ENCODE measurements at places on chromosomes 5 and 9.

DNA sequence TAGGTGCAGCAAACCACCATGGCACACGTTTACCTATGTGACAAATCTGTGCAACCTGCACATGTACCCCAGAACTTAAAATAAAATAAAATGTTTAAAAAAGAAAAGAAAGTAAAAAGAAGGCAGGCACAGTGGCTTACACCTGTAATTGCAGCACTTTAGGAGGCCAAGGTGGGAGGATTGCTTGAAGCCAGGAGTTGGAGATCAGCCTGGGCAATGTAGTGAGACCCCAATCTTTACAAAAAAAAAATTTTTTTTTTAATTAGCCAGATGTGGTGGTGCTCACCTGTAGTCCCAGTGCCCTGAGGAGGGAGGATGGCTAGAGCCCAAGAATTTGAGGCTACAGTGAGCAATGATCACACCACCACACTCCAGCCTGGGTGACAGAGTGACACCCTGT, 12.5 kb upstream of the LHFPL2 start:
- DNase-seq: no peak

GRCh38 chr9:129483415-129484351, 137.2 kb downstream of the C9orf50 start:
- peak; percentile 30 for DNase-seq

- DNase-seq: no peak
Observed at GRCh38 chr9:36893911-36894310, 140.2 kb downstream of the PAX5 start.

- no peak for DNase-seq
Observed at GRCh38 chr5:174082286-174082685, 36.8 kb downstream of the NSG2 start.

DNA sequence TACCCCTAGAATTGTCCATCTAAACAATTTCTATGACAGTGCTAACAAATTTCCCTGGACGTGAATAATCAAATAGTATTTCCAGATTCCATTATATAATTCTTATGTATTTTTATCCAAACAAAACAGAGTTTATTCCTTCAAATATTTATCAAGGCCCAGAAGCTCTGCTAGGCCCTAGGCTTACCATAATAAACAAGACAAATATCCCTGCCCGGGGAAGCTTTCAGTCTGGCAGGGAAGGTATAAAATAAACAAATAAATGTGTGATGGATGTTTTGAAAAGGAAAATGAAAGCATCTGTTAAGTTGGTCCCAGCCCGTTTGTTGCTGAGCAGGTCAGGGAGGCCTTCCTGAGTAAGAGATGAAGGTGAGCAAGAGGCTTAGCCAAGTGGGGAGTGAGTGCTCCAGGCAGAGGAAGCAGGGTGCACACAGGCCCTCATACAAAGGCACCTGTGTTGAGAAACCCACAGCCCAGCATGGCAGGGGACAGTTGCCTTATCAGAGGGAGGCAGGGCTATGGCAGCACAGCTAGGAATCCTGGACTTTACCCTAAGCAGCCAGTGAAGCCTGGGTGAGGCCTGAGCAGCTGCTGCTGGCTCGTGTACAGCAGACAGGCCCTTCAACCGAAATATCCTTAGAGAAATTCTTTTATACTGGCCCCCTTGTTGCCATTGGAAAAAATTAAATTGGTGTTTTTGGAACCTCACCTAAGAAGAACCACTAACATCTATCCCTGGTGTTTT, 7.7 kb upstream of the SLC35D2 start:
- DNase-seq: no peak

GRCh38 chr5:23389291-23390101, 117.9 kb upstream of the PRDM9 start:
- DNase-seq: no peak

DNA sequence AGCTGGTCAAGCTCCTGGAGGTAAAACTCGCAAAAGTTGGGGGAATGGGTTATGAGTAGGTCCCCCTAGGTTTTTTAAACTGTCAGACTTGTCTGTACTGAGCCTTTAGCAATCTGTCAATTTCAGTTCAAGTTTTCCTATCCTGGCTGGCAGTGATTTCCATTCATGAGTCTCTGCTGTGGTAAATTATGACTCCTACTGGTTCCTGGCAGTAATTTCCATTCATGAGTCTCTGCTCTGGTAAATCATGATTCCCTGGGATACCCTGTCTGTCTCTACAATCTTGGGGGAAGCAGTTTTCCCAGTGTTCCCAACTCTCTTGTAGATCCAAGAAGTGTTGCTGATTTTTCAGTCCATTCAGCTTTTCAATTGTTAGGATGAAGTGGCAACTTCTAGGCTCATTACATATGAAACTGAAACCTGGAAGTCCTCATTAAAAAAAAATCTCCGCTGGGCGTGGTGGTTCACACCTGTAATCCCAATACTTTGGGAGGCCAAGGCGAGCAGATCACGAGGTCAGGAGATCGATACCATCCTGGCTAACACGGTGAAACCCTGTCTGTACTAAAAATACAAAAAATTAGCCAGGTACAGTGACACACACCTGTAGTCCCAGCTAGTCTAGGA, 91.3 kb upstream of the GPBP1 start:
- no peak for DNase-seq

GRCh38 chr9:134325813-134326723, at the start of gene RXRA:
Gene RXRA, plus strand, starts transcription at chr9:134326455. Its CDS starts 177 bp downstream, at chr9:134326632.
- peak; percentile 60 for DNase-seq

DNA sequence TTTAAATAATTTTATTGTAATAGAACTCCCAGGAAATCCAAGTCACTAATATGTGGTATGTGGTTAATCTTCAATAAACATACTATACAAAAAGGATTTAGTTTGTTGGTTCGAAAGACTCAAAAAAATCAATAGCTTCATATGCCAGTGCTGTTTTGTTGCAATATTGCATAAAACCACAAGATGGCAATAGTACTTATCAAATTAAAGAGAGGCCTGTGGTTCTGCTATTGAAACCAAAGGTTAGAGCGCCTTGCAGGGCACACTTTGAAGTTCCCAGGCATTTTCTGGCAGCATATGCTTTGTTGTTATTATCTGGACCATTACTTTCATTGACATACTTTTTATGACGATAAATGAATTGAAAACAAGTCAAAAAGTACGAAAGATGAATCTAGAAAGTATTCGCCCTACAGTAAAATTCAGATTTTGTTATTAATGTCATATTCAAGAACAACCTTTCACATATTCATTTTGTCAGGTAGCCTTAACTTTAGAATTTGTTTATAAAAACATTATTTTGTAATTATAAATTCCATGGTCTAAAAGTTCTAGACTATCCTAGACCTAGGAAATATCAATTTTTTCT, 316.3 kb downstream of the MCTP1 start:
- no peak for DNase-seq

GRCh38 chr5:178825444-178825843, 34.3 kb upstream of the ZNF354B start:
- no peak for DNase-seq

DNA sequence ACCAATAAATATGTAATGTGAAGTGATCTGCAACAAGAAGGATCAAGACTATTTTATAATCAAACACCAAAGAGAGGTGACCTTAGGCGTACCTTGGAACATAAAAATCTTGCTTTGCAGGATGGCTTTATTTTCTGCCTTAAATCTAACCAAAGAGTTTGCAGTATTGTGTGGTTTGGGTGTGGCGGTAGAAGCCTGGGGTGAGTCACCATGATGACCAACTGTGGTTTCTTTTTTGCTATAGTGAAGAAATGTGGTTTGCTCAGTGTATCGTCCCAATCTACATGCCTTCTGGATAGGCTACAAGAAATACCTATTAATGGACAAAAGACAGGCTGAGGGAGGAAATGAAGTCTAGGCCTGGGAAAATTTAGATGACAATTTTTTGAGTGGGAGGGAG, 5.1 kb upstream of the CAST start:
- DNase-seq: peak; percentile 16

DNA sequence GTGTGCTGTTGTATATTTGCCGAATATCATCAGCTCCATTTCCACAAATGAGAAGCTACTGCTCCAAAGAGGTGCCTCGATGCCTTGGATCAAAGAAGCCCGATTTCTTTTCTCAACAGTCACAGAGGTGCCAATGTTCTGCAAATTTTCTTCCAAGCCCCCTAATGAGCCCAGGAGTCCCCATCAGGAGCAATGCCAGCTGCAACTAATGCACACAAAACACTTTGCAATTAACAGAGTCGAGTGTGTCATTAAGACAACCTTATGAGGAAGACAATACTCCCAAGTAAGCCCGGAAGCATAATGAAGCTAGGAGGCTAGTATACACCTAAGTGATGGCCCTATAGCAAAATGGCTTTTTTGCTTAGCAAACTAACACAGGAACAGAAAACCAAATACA, 247.0 kb downstream of the TRIM32 start:
- no peak for DNase-seq

DNA sequence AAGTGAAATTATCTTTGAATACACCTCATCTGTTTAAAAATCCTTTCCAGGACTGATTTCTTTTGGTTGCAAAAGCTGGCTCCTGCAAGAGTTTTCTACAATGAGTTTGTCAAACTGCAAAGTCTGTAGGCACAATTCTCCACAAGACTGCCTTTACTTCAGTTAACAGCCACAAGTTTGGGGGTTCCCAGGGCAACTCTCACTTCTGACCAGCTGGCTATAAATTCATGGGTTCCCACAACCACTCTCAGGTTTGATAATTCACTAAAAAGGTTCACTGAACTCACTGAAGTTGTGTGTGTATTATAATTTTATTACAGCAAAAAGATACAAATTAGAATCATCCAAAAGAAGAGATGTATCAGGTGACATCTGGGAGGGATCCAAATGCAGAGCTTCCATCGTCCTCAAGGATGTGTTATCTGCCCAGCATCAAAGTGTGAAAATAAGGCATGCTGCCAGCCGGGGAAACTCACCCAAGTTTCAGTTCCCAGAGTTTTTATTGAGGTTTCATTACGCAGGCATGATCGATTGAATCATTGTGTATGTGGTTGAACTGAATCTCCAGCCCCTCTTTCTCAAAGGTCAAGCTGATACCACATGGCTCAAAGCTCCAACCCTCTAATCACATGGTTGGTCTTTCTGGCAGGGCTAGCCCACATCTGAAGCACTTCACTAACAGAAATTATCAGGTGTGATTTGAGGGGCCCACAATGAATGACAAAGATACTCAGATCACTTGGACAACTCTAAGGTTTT, 19.0 kb upstream of the PSIP1 start:
- no peak for DNase-seq

DNA sequence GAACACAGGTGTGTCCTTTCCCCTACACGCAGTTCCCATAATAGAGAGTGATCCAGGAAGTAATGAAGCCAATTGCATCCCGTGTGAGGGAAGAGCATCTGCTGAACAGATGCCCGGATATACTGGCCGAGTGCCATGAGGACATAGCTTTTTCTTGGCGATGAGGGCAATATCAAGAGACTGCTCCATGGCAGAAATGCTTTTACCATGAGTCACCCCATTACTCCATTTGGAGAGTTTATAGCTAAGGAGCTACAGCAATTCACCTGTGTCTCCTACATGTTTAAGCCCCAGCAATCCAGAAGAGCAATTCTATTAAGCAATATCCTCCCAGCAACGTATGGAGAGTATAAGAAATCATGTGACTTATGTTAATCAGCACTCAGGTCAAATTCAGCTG, 222.0 kb upstream of the KLF4 start:
- no peak for DNase-seq

- no peak for DNase-seq
Observed at GRCh38 chr5:2754581-2755075, 3.2 kb upstream of the IRX2 start.

DNA sequence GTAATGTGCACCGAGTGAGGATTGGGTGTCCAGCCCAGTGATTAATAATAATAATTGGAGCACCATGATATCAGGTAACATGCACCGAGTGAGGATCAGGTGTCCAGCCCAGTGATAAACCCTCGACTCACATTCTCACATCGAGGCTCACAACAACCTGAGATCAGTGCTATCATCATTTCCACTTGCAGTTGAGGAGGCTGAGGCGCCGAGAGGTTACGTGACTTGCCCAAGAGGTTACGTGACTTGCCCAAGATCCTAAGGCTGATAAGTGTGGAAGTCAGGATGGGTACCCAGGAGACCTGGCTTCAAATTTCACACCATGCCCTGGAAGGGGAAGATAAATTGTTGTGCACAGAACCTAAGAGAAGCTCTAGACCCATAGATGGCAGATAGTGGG, 189.4 kb downstream of the MED10 start:
- DNase-seq: no peak

DNA sequence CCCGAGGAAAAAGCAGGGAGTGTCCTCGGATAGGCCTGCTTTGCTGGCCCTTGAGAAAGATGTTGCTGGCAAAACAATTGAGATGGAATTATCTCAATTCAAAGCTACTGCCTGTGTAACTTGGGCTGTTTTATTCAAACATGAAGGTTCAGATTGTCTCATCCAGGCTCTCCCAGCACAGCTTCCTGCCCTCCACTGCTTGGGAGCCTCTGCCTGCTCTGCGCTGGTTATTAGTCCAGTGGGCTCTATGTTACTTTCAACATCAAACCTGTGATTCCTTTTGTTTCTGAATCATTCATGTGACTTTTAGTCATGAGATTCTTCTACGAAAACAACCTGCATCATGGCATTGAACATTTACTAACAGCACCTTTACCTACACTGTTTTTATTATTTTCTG, 123.2 kb downstream of the SNCAIP start:
- no peak for DNase-seq

- DNase-seq: peak; percentile 7
Observed at GRCh38 chr9:32968101-32969011, 33.1 kb downstream of the APTX start.

DNA sequence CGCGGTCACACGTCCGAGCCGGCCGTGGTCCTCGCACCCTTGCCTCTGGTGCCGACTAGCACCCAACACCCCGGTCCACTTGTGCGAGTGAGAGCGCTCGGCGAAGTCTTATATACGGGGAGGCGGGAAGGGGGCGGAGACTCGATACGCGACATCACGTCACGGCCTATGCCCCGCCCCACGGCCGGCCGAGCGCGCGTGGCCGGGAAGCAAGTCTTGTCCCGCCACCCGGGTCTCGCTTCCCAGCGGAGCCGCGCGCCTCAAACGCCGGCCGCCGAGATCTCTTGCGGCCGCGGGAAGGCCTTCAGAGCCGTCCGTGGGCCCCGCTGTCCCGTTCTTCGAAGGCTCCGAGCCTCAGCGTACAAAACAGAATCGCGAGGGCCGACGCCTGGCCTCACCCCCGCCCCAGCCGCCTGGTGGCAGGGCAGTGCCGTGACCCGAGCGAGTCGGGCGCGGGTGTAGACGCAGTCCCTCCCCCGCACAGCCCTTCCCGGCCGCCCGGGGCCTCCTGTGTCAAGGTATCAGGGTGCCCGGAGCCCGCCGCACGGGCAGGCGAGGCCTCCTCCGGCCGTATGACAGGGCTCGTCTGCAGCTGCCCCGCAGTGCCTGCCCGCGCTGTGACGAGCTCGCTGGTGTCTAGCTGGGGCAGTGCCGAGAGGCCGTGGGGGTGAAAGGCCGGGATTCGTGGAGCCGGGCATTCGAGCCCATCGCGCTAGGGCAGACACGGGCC, at the start of gene PLK2:
Gene PLK2 (minus strand): TSS at position 85 of the 730 bp plus-strand sequence. CDS start 127 bp downstream, outside the sequence.
- DNase-seq: peak; percentile 84

DNA sequence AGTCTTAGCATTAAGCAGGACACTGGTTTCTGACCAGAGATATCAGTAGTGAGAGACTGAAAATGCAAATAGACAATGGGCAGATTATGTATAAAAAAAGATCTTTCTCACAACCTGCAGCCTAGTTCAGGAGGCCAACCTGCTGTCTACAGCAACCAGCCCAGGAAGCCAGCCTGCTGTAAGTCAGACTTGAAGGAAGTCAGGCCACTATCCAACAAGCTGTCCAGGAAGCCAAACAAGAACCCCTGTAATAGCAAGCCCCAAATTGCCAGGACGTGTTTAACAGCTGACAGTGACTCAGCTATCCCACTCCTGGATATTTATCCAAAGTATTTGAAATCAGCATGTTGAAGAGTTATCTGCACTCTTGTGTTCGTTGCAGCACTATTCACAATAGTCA, 121.8 kb upstream of the SPIN1 start:
- DNase-seq: no peak
